ENCODE measurements at places on chromosomes 16 and 17. TPM values are rescaled to one million over a fixed set of nuclear protein-coding genes. Genes with fewer than 3 reads are reported as not detected.

The TVP23A gene
- 1.2 TPM for total RNA-seq

The SOST gene
- 0.20 TPM for total RNA-seq

The MRPL12 gene
- total RNA-seq: 9.2 TPM

The TNFRSF17 gene
- total RNA-seq: 0.30 TPM

The PTGES3L gene
- total RNA-seq: 4.8 TPM

The FXR2 gene
- total RNA-seq: 25.5 TPM

The KRTAP1-5 gene
- 14.1 TPM for total RNA-seq

The TNP2 gene
- not detected for total RNA-seq

The CD7 gene
- 0.30 TPM for total RNA-seq

The KRT33A gene
- total RNA-seq: 22.0 TPM

The LDHD gene
- total RNA-seq: 7.5 TPM

The MILR1 gene
- total RNA-seq: 5.2 TPM

The FBF1 gene
- total RNA-seq: 11.5 TPM

The PLCG2 gene
- total RNA-seq: 12.9 TPM

The METTL22 gene
- 26.9 TPM for total RNA-seq

The SPN gene
- total RNA-seq: 2.8 TPM

The BTBD17 gene
- not detected for total RNA-seq

The ELP5 gene
- 27.5 TPM for total RNA-seq

The SYT17 gene
- total RNA-seq: 3.1 TPM

The TMEM88 gene
- total RNA-seq: 3.6 TPM

The AATF gene
- total RNA-seq: 22.2 TPM
